ENCODE measurements at places on chromosomes 13 and 19. TPM values are rescaled to one million over a fixed set of nuclear protein-coding genes. Genes with fewer than 3 reads are reported as not detected.

DNA sequence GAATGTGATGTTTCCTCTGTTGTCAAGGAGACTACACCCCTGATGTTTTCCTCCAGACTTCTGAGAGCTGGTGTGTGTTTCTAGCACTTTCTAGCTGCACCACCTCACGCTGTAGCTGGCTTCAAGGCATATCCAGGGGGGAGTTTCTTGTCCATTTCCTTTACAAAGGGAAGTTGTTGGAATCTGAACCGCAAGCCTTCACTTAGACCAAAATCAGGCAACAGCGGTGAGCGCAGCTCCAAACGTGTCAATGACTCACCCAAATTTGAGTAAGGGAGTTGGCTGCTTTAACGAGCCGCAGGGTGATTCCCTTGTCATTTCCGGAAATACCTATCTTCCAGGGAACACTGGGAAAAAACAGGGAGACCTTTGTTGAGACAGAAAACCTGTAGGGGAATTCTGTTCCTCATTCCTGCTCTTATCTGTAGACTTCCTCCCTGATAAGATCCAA lies 2.5 kb downstream of the LDLR start:
- peaks cover 68% of the 10 kb centered on the region for H3K4me1 ChIP-seq
- H3K27me3 ChIP-seq = no peaks in the 10 kb centered on the region
- peak overlapping the region; percentile 98 for H3K27ac ChIP-seq
- H3K36me3 ChIP-seq = no peaks in the 10 kb centered on the region
- DNase-seq = peak; percentile 68

DNA sequence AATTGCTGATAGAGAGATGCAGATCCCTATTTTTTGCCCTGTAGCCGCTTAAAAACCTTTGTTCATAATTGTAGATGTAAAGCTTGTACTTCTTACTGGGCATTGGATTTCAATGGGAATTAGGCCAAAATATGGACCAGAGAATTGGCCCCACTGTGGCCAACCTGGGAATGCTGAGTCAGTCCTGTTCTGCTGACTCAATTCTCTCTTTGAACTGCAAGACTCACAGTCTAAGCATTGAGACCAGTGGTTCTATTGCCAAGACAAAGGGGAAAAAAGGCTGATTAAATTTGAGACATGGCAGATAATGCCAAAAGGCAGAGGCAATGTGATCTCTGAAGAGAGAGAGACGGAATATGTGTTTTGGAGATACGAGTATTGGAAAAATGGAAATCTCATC lies 72.5 kb upstream of the UBL3 start:
- H3K27ac ChIP-seq = no peak overlapping the region
- no peak overlapping the region for H3K4me3 ChIP-seq
- peaks cover 5% of the 10 kb centered on the region for H3K4me1 ChIP-seq
- no peak for DNase-seq
- H3K27me3 ChIP-seq = no peaks in the 10 kb centered on the region

The HNRNPM gene
- total RNA-seq = 338 TPM

DNA sequence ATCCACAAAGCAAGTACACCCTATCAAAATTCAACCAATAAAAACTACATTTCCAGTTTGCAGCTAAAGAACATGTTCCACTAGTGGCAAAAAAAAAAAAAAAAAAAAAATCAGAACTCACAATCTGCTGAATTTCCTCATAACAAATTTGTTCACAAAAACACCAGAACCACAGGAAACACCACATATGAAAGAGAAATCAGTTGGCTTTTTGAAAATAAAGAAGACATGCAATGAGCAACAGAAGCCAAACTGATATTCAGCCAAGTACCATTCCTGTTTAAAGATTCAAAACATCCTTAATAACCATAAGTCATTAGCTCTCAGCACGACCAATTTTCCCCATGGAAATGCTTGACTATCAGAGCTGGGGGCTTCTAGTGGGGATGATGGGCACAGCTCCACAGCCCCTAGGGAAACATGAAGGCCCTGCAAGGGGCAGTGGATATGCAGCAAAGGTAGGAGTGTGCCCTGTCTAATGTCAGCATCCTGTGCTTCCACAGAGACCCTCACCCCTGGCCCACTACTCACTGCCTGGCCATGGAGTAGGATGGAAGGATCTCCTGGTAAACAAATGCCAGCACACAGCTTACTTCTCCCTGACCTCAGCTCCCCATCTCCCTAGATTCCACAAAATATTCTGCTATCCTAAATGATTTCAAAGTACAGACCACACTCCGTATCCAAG lies 74.0 kb upstream of the DOCK9 start:
- DNase-seq = peak; percentile 46
- peak overlapping the region; percentile 55 for H3K4me3 ChIP-seq
- H3K27ac ChIP-seq = no peak overlapping the region
- peaks cover 95% of the 10 kb centered on the region for H3K4me1 ChIP-seq
- H3K27me3 ChIP-seq = no peaks in the 10 kb centered on the region
- H3K36me3 ChIP-seq = no peaks in the 10 kb centered on the region

The ZNF431 gene
- 17.6 TPM for total RNA-seq

The LILRA1 gene
- total RNA-seq = not detected
